ENCODE measurements at places on chromosomes 2 and 18.

DNA sequence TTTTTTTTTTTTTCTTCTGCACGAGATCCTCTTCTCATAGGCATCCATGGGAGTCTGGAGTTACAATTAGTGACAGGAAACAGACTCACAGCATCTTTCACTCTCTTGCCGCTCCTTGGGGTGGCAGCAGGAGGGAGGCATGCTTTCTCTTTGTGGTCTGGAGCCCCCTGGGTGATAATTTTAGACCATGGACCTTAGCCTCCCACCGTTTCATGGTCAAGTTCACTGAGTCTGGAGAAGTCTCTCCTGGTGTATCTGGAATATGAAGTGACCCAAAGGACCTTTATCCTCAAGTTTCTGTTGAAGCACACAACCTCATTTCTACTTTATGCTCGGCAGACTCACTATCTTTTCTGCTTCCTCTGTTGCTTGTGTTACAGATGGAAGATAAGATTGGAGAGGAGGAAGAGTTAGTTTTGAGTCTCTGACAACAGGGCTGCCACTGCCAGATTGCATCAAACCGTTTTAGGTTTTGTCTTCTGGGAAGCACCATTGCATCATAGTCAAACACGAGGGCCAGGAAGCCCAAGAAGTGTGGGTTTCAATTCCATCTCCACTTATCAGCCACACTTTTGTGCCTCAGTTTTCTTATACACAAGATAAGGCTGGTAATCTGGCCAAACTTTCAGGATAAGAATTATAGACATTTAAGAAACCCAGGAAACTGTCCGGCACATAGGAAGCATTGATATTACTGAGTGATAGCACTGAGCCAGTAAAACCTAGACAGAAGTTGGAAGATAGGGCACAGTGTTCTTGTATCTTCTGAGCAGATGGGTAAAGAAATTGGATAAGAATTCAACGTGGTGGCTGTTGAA, 62.3 kb downstream of the ADCYAP1 start:
- DNase-seq: no peak

DNA sequence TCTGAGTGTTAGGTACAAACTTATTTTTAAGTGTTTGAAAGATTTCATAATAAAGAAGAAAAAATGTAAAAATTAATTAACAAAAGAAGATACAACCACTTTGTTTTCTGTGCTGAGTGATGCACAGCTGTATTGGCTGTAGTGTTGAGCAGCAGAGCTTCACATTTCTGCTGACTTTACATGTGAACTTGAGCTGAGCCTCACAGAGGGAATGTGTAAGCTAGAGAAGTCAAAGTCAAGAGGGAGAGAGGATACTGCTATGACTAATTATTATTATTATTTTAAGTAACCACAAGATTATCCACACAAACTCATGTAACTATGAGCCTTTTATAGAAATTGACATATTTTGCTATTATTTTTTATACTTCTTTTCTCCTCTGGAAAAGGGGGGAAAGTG, 159.1 kb upstream of the ZSWIM2 start:
- no peak for DNase-seq

DNA sequence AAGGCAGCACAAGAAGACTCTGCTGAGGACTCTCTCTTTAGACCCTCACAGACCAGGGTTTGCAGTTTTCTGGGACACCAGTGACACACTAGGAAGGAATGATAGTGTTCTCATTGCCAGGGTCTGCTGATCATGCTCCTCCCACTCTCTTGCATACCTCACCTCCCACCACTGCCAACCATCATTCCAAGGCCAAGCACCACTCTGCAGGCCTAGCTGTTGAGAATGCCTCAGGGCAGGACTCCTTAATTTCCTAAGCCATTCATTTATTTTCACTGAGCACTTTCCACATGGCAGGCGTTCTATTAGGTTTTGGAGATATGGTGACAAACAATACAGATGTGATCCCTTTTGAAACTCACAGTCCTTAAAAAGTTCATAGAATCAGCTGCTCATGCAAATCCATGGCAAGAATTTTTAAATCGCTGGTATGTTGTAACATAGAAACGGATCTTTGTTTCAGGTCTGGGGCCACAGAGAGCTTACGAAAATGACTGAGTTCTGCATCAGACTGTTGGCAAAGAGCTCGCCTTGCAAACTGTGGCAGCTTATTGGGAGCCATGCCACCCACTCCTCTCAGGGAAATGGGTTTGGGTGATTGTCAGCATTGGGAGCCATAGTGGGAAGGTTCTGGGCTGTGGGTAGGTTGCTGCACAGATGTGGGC, 78.5 kb downstream of the XDH start:
- no peak for DNase-seq

DNA sequence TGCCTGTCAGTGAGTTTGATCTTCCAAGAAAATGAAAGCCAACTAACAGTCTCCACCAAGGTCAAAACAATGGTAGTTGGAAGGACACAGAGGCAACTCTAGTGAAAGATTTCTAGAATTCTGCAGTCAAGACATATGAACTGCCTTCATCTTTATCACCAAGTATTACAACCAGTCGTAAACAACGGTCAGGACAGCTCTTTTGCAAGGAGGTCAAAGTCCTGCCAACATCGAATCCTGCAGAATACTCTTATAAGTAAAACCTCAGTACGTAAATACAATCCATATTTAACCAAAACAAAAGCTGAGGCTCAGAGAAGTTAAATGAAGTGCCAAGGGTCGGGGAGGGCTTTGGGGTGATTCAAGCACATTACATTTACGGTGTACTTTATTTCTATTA, 3.1 kb downstream of the FEZ2 start:
- DNase-seq: no peak

DNA sequence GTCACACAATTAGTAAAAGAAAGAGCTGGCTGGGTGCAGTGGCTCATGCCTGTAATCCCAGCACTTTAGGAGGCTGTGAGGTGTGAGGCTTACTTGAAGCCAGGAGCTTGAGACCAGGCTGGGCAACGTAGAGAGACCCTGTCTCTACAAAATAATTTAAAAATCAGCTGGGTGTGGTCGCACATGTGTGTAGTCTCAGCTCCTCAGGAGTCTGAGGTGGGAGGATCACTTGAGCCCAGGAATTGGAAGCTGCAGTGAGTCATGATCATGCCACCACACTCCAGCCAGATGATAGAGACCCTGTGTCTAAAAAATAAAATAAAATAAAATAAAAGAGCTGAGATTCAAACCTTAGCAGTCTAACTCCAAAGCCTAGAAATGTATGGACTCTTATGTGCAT, 39.0 kb upstream of the NEDD4L start:
- no peak for DNase-seq

DNA sequence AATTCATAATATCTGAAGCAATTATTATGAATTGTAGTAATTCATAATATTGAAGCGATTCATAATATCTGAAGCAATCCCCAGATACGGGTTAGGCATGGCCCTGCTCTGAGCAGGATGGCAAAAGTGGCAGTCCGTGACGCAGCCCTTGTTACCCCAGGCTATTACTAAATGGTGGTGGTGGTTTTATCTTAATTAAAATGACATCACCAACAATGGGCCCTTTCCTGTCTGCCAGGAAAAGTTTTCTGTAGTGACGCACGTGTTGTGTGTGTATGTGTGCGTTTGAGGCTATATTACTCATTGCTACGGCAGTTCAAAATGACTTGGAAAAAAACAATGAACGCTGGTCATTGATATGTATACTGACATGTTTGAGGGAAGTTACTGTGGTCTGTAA, 10.6 kb upstream of the MOCOS start:
- no peak for DNase-seq
